ENCODE measurements at places on chromosomes 6 and 20. TPM values are rescaled to one million over a fixed set of nuclear protein-coding genes. Genes with fewer than 3 reads are reported as not detected.

Gene ENPP1
- 3.6 TPM for total RNA-seq

Gene STX11
- 2.6 TPM for total RNA-seq

Gene PRL
- total RNA-seq = not detected

Gene CNPY3
- total RNA-seq = 30.5 TPM

Gene RHAG
- total RNA-seq = not detected

Gene PAK5
- total RNA-seq = not detected

Gene KCNS1
- total RNA-seq = not detected

Gene EYA2
- 0.24 TPM for total RNA-seq

Gene PRSS35
- total RNA-seq = 3.7 TPM

Gene MUC22
- total RNA-seq = not detected

Gene SLC22A7
- not detected for total RNA-seq

Gene EFCAB8
- under 0.01 TPM for total RNA-seq

Gene CLPSL1
- not detected for total RNA-seq

Gene SLC35D3
- total RNA-seq = 0.08 TPM
